ENCODE measurements at places on chromosomes 4 and X.

GRCh38 chr4:173410079-173410478 lies 11.2 kb upstream of the SCRG1 start:
- no peak for DNase-seq

DNA sequence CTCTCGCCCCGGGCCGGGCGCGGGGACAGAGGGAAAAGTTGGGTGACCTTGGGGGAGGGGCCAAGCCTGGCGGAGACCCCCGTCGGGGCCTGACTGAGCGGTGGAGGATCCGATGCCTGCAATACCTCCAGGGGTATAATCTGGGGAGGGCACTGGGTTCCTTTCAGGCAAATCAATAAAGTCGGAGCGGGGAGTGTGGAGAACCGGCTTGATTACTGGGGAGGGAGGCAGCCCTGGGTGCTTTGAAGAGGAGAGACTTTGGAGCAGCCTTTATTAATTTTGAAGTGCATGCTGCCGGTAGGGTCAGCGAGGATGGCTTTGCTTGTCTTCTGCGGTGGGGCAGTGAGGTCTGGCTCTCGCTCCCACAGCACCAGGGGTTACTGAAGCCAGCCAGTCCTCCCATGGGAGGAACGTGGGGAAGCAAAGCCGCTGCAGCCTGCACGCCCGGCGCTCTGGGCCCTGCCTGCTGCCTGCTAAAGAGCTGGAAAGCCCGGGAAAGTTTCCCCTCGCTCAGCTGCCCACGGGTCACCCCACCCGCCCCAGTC lies 403 bp upstream of the LGI2 start:
- DNase-seq, result no peak

- DNase-seq, result no peak
These were observed 1.6 kb downstream of the RPL34 start for GRCh38 chr4:108622022-108622421.

DNA sequence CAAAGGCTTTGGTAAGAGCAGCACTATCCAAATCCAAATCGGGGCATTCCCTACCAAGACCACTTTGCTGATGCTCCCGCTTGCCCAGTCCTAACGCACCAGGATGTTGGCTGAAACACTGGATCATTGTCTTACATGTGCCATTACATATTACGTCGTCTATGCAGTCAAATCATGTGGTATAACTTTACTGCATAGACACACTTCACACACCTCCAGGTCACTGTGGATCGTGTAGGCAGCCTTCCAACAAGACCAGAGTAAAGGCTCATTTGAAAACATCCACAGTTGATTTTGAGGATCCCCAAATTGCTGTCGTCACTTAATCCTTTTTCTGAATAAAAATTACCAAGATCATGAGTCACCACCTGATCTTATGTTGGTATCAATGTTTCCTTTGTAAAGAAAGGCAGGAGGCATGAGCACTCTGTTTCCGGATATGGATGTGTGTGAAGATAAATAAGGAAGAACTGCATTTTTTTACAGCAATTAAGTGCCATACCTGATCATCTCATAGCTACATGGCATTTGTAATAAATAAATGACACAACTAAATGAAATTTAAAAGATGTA lies 18.5 kb downstream of the TENM3 start:
- DNase-seq, result no peak

- DNase-seq, result no peak
These were observed 5.6 kb upstream of the PCDH7 start for GRCh38 chr4:30714408-30715031.

- DNase-seq, result no peak
These were observed 169.3 kb upstream of the FGF16 start for GRCh38 chrX:77277911-77278310.

GRCh38 chr4:100823993-100824323 lies 306.1 kb upstream of the EMCN start:
- DNase-seq, result no peak

GRCh38 chr4:23881674-23882337 lies 8.0 kb downstream of the PPARGC1A start:
- DNase-seq, result no peak

DNA sequence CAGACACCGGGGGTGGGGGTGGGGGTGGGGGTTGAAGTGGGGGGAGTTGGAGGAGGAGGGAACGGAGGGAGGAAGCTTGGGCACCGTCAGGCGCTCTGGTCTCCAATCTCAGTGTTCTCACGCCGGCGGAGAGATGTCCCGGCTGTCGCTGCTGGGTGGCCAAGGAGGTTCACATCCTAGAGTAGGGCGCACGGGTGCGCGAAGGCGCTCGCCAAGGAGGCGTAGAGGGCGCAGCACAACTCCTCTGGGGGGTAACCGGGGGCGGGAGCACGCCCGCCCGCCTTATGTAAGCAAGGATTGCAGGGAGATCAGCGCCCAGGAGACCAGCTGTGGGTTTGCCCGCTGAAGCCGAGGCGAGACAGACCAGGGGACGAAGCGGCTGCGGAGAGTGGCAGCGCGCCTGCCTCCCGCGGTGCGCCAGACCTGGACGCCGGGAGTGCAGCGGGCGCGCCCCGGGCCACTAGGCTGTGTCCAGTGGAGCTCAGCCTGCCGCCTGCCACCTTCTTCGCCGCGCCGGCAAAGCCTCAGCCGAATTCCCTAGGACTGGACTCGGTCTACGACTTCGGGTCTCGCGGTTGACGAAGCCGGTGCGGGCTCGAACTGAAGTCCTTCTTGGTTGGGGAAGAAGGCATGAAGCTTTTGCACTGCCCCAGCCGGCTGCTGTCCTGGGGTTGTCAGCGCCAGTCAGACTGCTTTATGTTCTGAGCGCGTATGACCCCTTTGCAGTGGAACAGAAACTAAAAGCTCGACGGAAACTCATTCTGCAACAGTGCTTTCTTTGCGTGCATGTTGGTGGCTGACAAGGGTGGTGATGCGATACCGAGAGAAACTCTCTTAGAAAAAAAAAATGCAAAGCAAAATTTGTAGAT lies 707 bp upstream of the UNC5C start:
- no peak for DNase-seq

- no peak for DNase-seq
These were observed 28.4 kb upstream of the TNIP3 start for GRCh38 chr4:121192480-121192879.

GRCh38 chr4:133152330-133152821 lies 3.3 kb downstream of the PCDH10 start:
- DNase-seq, result no peak

DNA sequence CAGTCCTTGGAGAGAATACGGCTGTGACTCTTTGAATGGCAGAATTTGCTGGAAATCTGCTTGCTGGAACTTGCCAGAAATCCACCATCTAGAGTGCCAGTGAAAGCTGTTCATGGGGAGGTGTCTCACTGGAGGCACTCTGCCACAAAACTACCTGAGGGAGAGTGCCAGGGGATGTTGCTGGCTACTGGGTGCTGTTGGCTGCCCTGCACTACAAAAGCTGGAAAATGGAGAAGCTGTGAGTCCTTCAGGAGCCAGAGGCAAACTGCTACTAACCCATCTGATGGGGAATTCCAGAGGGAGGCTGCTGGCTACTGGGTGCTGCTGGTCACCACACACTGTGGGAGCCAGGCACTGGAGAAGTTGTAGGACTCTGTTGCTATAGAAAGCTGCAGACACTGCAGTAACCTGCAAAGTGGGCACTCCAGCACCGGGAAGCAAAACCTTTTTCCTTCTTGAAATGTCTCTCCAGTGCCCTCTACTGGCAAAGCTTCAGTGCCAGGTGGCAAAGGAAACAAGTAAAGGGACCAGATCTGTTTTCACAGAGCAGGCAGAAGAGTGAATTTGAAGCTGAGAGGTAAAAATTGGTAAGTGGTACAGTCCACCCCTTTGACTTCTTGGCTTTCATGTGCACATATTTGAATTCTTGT lies 47.8 kb upstream of the HSD17B10 start:
- no peak for DNase-seq
